CD4-positive, alpha-beta T cell treated with Interferon alpha-2 for 1 hour (primary cell): ENCODE measurements at places on chromosomes 3 and 15.

DNA sequence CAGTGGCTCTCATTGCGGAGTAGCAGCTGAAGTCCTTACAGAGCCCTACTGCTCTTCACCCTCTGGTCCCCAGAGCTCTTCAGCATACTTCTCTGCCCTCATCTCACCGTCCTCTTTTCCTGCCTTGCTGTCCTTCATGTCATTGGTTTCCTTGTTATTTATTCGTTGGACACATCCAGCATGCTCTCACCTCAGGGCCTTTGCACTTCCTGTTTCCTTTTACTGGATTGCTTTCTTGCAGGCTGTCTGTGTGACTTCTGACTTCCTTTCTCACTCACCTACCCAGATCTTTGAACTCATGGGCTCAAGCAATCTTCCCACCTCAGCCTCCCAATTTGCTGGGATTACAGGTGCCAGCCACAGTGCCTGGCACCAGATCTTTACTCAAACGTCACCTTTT lies 127.1 kb downstream of the NR1D2 start:
- DNase-seq, result no peak

- DNase-seq, result no peak
Measured at GRCh38 chr15:68638953-68639515, 60.2 kb downstream of the CORO2B start.

GRCh38 chr3:50294492-50295403 lies 2.5 kb upstream of the IFRD2 start:
- no peak for DNase-seq

- no peak for DNase-seq
Measured at GRCh38 chr3:81216192-81216591, 545.3 kb downstream of the GBE1 start.

DNA sequence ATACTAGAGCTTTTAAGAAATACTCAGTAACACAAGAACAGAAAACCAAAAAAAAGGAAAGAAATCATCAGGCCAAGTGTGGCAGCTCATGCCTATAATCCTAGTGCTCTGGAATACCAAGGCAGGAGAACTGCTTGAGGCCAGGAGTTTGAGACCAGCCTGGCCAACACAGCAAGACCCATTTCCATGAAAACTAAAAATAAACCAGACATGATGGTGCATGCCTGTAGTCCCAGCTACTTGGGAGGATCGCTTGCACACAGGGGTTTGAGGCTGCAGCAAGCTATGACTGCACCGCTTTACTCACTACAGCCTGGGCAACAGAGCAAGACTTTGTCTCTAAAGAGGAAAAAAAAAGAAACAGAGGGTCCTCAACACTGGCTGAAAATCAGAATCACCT lies 18.2 kb downstream of the TASOR start:
- DNase-seq, result no peak

DNA sequence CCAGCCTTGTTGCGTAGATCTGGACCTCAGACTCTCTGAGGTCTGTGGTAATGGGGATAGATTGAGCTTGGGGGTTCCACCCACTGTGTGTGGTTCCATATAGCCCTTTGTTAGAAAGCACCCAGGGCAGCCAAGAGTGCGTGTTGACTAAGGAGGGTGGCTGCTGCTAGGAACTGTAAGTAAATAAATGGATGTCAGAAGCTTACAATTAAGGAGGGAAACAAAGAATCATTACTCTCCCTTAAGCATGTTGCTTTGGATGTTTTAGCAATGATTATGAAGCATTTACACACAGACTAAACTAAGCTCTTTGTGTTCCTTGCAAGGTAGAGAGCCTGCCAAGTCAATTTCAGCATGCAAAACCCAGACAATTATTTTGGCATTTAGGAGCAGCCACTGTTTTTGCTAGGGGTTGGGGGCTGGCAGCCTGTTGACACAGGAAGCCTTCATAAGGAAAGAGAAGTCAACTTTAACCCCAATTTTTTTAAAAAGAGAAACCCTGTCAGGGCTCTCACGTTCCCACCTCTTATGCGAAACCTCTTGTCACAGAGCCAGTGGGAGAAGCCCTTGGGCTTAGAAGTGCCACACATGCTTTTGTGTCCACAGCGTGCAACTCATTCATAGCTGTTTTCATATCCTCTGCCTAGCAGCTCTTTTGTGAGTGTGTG lies 127.8 kb downstream of the CMSS1 start:
- DNase-seq, result no peak

GRCh38 chr3:117129516-117129915 lies 419.9 kb downstream of the TUSC7 start:
- DNase-seq, result no peak
